ENCODE measurements at places on chromosomes 1 and 21.

- DNase-seq: no peak
Observed at GRCh38 chr1:59936358-59936821, 9.8 kb upstream of the CYP2J2 start.

DNA sequence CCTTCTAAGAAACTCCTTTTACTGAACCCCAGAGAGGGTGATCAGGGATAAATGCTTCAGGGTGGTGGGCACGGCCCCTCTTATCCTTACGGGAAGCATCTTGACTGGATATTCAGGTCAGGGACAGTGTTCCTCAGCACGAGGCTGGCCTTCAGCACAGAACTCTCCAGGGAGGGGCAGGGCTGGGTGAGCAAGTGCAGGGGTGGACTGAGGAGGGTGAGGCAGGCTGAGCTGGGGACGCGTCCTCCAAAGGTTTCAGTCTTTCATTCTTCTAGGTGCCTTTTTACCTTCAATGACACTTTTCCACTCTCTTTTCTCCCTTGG lies 52.3 kb downstream of the RASSF5 start:
- no peak for DNase-seq

DNA sequence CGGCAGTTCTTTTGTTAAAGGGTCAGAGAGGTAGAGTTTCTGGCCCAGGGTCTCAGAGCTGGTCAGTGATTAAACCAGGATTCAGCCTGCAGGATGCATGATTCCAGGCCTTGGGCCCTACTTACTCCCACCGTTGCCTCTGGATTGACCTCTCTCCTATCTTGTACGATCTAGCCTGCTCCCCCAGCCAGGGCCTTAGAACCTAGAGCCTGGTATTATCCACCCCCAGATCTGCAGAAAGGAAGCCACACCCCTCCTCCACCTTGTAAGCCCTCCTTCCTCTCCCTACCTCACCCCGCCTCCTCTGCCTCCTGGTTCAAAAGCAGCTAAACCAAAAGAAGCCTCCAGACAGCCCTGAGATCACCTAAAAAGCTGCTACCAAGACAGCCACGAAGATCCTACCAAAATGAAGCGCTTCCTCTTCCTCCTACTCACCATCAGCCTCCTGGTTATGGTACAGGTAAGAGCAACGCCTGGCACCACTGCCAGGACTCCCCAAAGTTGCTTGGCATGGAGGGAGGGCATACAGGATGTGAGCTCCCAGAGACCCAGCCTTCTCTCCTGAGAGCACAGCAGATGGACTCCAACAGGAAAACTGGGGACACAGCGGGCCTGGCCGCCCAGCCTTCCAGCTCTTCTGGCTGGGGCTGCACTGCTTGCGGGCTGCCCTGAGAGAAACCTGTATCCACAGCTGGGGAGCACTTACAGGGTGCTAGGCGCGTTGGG lies at the start of gene CD52:
CD52 (plus strand) TSS at position 347 of the 726 bp plus-strand sequence; CDS start at position 407, 60 bp downstream.
- DNase-seq: peak; percentile 82

- DNase-seq: no peak
Observed at GRCh38 chr1:163085904-163086268, 16.7 kb downstream of the RGS4 start.

GRCh38 chr21:44870748-44871495 lies 2.6 kb downstream of the PTTG1IP start:
- no peak for DNase-seq

DNA sequence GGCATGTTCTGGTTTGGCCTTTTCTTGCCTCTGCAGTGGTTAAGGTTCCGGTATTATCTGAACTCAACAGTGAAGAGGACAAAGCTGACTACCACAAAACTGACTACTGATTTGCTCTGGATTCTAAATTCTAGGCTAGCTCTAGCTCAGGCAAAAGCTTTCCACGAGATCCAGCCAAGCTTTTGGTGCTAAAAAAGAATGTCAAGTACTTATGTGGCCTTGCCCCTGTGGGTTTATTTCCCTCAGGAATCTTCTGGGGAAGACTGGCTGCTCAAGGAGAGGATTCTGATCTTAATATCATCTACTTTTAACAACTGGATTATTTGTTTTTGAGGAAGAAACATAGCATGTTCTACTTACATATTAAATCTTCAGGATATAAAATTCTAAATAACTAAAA lies 26.1 kb upstream of the MTMR11 start:
- no peak for DNase-seq

DNA sequence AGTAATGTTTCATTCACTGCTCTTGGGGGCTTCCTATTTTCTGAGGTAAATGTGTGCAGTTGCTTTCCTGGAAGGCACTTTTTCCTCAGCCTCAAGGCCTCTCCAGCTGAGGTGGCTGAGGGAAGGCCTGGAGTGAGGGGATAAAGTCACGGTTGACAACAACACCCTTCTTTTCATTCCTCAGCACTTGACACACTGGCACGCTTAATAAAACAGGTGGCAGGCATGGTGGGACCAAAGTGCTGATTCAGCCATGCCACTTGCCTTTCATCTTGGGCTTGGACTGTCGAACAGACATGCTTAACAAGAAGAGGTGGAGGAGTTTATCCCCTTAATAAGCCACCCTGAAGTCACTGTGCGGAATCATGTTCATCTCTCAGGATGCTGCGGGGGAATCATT lies 23.6 kb upstream of the GRHL3 start:
- DNase-seq: no peak

DNA sequence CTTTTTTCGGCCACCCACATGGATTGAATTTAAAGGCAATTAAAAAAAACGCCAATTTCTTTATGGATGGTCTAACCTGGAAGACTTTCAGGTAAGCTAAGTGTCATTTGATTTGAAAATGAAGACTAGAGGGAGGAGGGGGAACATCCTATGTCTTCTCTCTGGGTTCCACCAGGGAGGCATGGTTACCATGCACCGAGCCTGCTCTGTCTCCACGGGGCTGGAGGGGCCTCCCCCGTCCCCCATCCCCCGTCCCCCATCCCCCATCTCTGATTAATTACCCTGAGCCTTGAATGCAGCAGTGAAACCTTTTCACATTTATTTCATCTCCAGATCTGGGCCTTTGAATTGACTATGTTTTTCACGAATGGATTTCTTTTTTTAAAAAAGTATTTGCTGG lies 135.1 kb downstream of the TLR5 start:
- no peak for DNase-seq

- no peak for DNase-seq
Observed at GRCh38 chr1:14614341-14614740, 15.9 kb downstream of the KAZN start.

DNA sequence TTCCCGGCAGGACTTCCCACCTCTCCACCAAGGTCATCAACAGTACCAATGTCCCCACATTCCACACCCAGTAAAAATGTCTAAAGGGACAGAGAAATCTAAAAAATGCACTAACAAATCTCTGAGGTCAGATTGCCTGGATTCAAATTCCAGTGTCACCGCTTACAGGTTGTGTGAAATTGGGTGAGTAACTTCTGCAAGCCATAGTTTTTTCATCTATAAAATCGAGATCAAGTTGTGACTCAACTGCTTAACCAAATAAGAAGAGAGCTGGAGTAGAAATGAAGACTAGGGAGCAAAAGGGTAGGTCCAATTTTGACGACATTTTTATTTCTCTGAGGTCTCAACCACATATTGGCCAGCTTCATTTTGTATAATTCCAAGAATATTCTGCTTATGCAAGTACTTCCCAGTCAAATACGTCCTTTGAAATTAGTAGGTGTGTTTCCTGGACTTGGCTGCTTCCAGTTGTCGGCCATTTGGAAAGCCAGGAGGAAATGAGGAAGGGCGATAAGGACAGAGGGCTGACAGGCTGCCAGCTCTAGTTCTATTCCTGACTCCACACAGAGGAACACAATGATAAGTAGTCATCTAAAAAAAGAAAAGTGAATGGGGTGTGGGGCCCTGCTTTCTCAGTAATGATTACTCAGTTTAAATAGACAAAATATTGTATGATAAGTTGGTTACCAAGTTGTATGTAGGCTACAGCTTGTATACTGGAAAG lies 57.7 kb upstream of the ZC3H11B start:
- DNase-seq: no peak

DNA sequence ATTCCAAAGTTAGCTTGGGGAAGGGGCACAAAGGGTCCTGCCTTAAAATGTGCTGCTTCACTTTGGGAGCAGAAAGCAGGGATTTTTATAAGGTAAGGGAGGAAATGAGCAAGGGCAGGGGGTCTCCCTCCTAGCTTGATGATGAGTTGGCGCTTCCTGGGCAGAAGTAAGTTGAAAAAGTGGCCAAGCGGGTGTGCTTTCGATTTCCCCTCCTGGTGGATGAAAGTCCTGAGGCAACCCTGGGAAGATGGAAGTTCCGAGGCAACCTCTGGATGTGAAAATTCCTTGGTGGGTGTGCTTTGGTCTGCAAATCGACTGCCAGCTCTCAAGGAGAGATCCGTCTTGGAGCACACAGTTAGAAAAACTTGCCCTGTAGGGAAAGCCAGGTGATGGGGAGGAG lies 41.7 kb upstream of the CD2 start:
- DNase-seq: no peak

DNA sequence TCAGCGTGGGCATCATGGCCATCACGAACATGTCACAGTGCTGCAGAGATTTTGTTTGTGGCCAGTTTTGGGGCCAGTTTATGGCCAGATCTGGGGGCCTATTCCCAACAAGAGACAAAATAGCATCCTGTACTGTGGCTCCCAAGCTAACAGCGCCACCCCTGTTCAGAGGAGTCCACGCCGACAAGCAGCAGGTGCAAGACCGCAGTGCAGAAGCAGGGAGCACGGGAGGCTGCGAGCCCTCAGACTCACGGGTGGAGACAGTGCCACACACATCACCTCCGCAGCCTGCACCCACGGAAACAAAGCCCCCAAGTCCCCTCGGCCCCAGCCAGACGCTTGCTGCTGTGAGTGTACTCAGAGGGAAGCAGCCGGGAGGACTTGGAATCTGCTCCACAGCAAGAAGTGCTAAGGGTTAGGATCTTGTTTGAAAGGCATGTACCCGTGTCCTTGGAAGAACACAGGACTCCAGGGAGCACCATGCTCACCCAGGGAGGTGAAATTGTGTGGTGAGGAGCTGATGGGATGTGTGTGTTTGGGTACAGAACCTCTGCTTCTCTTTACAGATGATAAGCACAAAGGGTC lies 7.1 kb downstream of the TCP10L start:
- no peak for DNase-seq

GRCh38 chr1:15299179-15299578 lies 52.2 kb downstream of the FHAD1 start:
- no peak for DNase-seq

DNA sequence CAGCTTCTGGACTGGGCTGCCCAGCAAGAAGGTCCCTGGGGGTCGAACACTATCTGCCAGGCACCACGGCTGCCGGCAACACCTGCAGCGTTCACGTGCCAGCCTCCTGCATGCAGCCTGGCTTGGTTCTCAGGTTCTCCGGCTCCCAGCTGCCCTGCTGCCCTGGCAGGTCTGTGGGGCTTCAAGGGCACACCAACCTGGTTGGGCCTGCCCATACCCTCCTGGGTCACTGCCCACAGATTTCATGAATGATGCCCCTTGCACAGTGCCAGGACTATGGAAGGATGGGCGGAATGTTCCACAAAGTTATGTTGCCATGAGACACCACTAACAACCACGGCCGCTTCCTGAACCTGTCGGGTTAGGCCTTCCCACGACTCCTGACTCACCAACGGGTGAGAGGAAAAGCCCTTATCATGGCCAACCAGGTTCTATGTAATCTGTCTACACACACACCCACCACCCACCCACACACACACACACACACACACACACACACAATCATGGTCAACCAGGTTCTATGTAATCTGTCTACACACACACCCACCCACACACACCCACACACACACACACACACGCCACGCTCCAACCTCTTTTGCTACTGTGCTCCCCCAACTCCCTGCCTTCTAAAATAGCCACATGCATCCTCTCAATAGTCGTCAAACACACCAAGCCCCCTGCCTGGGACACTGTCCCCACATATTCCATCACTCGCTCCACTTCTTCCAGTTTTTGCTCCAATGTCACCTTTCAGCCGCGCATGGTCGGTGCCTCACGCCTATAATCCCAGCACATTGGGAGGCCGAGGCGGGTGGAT lies 32.2 kb downstream of the HSPG2 start:
- DNase-seq: no peak

All from GM13976 (cell line).